ENCODE measurements at places on chromosomes 2 and 18.
A peak's percentile ranks its signal among the peaks of the same experiment; 100 is the strongest.

GRCh38 chr18:28541934-28542333, 365.0 kb upstream of the CDH2 start:
- H3K4me1 ChIP-seq = no peaks in the 10 kb centered on the region
- H3K27me3 ChIP-seq = no peaks in the 10 kb centered on the region

- H3K27me3 ChIP-seq = no peaks in the 10 kb centered on the region
- no peak for DNase-seq
- no peaks in the 10 kb centered on the region for H3K4me1 ChIP-seq
- peaks cover 4% of the 10 kb centered on the region for H3K36me3 ChIP-seq
Observed at GRCh38 chr2:200929334-200930249, 33.9 kb downstream of the ORC2 start.

- H3K27me3 ChIP-seq = no peaks in the 10 kb centered on the region
- H3K36me3 ChIP-seq = no peaks in the 10 kb centered on the region
- no peaks in the 10 kb centered on the region for H3K4me1 ChIP-seq
- no peak overlapping the region for H3K4me3 ChIP-seq
- no peak overlapping the region for H3K27ac ChIP-seq
Observed at GRCh38 chr2:181602017-181602416, 54.9 kb downstream of the CERKL start.

- H3K27ac ChIP-seq = peak overlapping the region; percentile 76
- H3K4me1 ChIP-seq = peaks cover 8% of the 10 kb centered on the region
Observed at GRCh38 chr2:233285921-233286320, 21.7 kb upstream of the SAG start.

GRCh38 chr2:240997856-240998705, at the start of gene SNED1:
TSS of gene SNED1 (plus strand) at chr2:240998618. CDS start at chr2:240998838, 220 bp downstream.
- H3K27me3 ChIP-seq = no peaks in the 10 kb centered on the region
- peak within 1 kb of the TSS; percentile 99 for H3K27ac ChIP-seq
- peak; percentile 94 for DNase-seq
- H3K4me3 ChIP-seq = peak within 1 kb of the TSS; percentile 40

DNA sequence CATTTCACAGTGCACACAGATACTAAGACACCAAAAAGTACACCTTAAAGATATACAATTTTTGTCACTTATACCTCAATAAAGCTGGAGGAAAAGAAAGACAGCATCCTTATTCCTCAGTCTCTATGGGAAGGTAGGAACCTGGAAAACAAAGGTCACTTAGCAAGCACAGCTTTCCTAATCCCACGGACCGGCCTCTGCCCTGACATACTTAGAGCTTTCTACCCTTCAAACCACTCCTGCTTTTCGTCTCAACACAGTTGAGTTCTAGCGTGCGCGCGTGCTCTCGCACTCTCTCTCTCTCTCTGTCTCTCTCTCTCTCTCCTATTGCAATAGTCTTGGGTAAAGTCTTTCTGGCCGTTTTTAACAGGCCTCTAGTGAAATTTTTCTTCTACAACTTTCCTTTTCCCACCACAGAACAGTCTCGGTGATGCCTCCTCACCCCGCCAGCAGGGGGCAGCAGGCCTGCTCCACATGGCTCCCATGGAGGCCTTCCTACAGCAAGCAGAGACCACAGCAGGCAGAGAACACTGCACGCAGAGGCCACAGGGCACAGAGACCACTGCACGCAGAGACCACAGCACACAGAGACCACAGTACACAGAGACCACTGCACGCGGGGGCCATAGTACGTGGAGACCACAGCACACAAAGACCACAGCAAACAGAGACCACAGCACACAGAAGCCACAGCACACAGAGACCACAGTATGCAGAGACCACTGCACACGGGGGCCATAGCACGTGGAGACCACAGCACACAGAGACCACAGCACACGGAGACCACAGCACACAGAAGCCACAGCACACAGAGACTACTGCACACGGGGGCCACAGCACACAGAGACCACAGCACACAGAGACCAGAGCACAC, 106.9 kb downstream of the FBXO15 start:
- H3K4me1 ChIP-seq = no peaks in the 10 kb centered on the region
- DNase-seq = no peak
- H3K27me3 ChIP-seq = no peaks in the 10 kb centered on the region
- no peaks in the 10 kb centered on the region for H3K36me3 ChIP-seq

GRCh38 chr2:193371200-193371599, 1176.5 kb upstream of the TMEFF2 start:
- DNase-seq = no peak
- H3K4me1 ChIP-seq = no peaks in the 10 kb centered on the region
- H3K27me3 ChIP-seq = no peaks in the 10 kb centered on the region
- H3K27ac ChIP-seq = no peak overlapping the region
- no peaks in the 10 kb centered on the region for H3K36me3 ChIP-seq

- DNase-seq = no peak
- H3K4me3 ChIP-seq = no peak overlapping the region
- H3K36me3 ChIP-seq = no peaks in the 10 kb centered on the region
Observed at GRCh38 chr2:190663839-190664238, 15.0 kb downstream of the NAB1 start.

DNA sequence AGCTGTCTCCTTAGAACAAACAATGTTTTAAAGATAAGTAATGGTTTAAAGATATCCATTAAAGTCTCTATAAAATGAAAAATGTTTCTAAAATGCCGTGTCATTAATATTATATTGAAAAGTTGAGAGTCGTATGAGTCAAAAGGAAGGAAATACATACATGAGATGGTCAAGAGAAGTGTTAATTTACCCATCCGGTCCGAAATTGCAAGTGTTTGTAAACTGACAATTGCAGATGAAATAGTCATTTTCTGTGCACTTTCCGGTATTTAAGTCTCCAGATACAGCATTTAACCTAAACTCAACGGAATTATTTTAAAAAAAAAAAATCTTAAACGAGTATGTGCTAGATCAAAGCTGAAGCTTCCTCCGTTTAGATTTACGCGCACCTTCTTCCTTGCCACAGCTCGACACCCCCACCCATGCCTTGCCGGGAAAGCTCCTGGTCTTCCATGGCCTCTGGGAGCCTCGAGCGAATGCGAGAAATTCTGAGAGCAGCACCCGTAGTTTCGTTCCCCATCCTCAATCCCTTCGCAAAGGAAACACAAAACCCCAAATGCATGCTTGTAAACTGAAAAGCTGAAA, 1.8 kb downstream of the DSC3 start:
- H3K27ac ChIP-seq = no peak overlapping the region
- no peaks in the 10 kb centered on the region for H3K36me3 ChIP-seq
- no peak for DNase-seq

Data from thyroid gland (tissue), 4 donors.